ENCODE measurements at places on chromosomes 7 and 10.

DNA sequence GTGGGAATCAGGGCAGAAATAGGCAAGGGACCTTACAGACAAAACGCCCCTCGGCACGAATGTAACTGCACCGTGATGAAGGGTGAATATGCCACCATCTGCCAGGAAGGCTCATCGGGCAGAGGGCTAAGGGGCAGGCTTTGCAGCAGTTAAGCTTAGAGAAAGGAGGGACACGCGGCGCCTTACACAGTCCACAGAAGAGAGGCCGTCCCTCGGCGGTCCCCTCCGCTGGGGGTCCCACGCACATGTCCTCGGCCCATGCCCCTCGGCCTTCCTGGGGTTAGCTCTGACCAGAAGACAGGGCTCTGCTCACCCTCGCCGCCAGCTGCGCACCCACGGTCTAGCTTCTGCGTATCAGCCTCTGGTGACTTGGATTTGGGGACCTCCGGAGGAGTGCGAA lies 141.1 kb downstream of the DYNC2I1 start:
- H3K4me1 ChIP-seq = no peaks in the 10 kb centered on the region
- peaks cover 66% of the 10 kb centered on the region for H3K27me3 ChIP-seq
- H3K4me3 ChIP-seq = no peak overlapping the region

- H3K4me3 ChIP-seq = no peak overlapping the region
- H3K36me3 ChIP-seq = no peaks in the 10 kb centered on the region
- DNase-seq = no peak
- H3K27ac ChIP-seq = peak overlapping the region; percentile 61
Measured at GRCh38 chr10:6052247-6053221, 9.6 kb downstream of the IL2RA start.

DNA sequence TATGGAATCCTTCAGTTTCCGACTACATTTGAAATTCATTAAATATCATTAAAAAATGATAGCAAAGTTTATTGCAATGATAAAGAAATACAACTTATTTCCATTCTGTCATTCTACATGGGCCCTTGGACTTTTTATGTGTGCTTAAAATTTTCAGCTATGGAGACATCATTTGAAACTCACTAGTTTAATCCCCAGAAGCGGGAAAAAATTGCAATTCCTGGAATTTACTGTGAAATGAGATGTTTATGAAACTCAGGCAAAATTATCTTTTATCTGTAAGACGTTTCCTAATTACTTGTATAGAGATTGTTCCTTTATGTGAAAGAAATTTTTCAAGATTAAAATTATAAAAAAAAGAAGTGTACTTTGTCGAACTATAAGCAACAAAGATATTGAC lies 213.4 kb downstream of the PARD3 start:
- no peak overlapping the region for H3K27ac ChIP-seq
- no peak for DNase-seq
- H3K36me3 ChIP-seq = no peaks in the 10 kb centered on the region
- no peak overlapping the region for H3K4me3 ChIP-seq

GRCh38 chr7:29106669-29106988 lies 39.7 kb downstream of the CPVL start:
- peaks cover 6% of the 10 kb centered on the region for H3K4me1 ChIP-seq
- H3K27ac ChIP-seq = no peak overlapping the region
- H3K27me3 ChIP-seq = no peaks in the 10 kb centered on the region
- DNase-seq = no peak

GRCh38 chr10:83492004-83492403 lies 647.3 kb upstream of the GHITM start:
- no peaks in the 10 kb centered on the region for H3K36me3 ChIP-seq
- no peaks in the 10 kb centered on the region for H3K4me1 ChIP-seq
- H3K4me3 ChIP-seq = no peak overlapping the region
- H3K27ac ChIP-seq = no peak overlapping the region

- no peak overlapping the region for H3K4me3 ChIP-seq
- peaks cover 29% of the 10 kb centered on the region for H3K4me1 ChIP-seq
- no peak overlapping the region for H3K27ac ChIP-seq
- DNase-seq = peak; percentile 29
- no peaks in the 10 kb centered on the region for H3K27me3 ChIP-seq
Measured at GRCh38 chr7:107874605-107875446, 16.2 kb upstream of the DLD start.

DNA sequence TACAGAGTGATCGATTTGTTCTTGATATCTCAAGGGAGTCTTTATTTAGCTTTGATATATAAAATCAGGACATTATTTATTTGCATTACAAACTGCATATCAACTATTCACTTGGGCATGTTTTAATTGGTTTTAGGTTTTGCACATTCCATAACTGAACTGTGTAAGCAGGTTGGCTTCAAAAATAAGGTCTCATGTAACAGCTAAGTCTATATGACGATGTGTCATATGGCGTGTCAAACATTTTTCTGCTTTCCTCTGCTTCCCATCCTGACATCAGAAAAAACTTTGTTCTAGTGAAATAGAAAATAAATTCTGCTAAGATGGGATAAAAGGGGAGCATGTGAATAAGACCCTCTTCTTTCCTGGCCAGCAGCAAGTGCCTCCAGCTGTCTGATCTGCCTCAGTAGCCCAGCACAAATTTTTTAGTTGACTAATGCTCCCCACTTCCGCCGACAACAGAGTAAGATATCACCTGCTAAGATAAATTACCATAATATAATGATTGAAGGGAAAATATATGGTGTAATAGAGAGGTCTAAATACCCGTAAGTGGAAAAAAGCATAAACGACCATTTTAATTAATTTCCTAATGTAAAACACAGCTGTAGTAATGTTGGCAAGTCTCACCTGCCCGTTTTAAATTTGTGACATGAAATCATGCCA lies 180.5 kb downstream of the TAX1BP1 start:
- DNase-seq = no peak
- H3K4me3 ChIP-seq = no peak overlapping the region
- no peaks in the 10 kb centered on the region for H3K27me3 ChIP-seq

DNA sequence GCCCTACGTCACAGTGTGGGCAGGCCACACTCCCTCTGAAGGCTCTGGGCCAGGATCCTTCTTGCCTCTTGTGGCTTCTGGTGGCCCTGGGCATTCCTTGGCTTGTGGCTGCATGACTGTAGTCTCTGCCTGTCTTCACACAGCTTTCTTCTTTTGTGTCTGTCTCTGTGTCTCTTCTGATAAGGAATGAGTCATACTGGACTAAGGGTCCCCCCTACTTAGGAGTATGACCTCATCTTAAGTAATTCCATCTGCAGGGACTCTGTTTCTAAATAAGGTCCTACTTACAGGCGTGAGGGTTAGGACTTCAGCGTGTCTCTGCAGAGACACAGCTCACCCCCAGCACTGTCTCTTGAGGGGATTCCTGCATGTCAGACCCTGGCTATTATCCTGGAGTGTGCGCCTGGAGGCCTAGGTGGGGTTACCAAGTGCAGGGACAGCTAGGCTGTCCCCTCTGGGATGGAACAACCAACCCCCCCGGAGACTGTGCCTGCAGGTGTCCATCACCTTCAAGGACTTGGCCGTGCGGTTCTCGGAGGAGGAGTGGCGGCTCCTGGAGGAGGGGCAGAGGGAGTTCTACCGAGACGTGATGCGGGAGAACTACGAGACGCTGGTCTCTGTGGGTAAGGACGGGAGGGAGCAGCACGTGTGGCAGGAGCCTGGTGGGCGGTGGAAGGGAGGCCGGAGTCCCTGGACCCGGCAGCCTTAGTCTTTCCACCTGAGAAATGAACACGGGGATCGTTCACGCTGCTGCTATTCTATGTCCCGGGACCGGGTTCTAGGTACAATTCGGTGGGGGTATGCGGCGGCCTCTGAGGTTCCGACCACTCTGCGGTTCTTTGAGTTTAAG lies 54.1 kb downstream of the ZNF467 start:
- peaks cover 40% of the 10 kb centered on the region for H3K36me3 ChIP-seq
- DNase-seq = no peak
- no peak overlapping the region for H3K27ac ChIP-seq
- peaks cover 10% of the 10 kb centered on the region for H3K4me1 ChIP-seq

- no peaks in the 10 kb centered on the region for H3K27me3 ChIP-seq
- H3K4me1 ChIP-seq = no peaks in the 10 kb centered on the region
- H3K36me3 ChIP-seq = no peaks in the 10 kb centered on the region
Measured at GRCh38 chr7:130397758-130398073, 17.4 kb downstream of the CPA1 start.

- H3K36me3 ChIP-seq = no peaks in the 10 kb centered on the region
- no peak overlapping the region for H3K27ac ChIP-seq
- no peaks in the 10 kb centered on the region for H3K4me1 ChIP-seq
- no peaks in the 10 kb centered on the region for H3K27me3 ChIP-seq
- H3K4me3 ChIP-seq = no peak overlapping the region
Measured at GRCh38 chr10:68046642-68047041, 28.4 kb downstream of the HERC4 start.

GRCh38 chr10:69912589-69912988 lies 110.9 kb downstream of the COL13A1 start:
- peaks cover 11% of the 10 kb centered on the region for H3K27me3 ChIP-seq
- H3K36me3 ChIP-seq = no peaks in the 10 kb centered on the region
- DNase-seq = no peak
- H3K4me3 ChIP-seq = no peak overlapping the region
- no peak overlapping the region for H3K27ac ChIP-seq
- H3K4me1 ChIP-seq = peaks cover 3% of the 10 kb centered on the region

- H3K4me1 ChIP-seq = no peaks in the 10 kb centered on the region
- no peaks in the 10 kb centered on the region for H3K27me3 ChIP-seq
- no peaks in the 10 kb centered on the region for H3K36me3 ChIP-seq
- DNase-seq = no peak
Measured at GRCh38 chr10:90592638-90593302, 265.1 kb downstream of the HTR7 start.

GRCh38 chr7:71679480-71679879 lies 547.5 kb downstream of the GALNT17 start:
- DNase-seq = no peak
- no peak overlapping the region for H3K4me3 ChIP-seq
- no peak overlapping the region for H3K27ac ChIP-seq
- no peaks in the 10 kb centered on the region for H3K4me1 ChIP-seq
- H3K36me3 ChIP-seq = no peaks in the 10 kb centered on the region

DNA sequence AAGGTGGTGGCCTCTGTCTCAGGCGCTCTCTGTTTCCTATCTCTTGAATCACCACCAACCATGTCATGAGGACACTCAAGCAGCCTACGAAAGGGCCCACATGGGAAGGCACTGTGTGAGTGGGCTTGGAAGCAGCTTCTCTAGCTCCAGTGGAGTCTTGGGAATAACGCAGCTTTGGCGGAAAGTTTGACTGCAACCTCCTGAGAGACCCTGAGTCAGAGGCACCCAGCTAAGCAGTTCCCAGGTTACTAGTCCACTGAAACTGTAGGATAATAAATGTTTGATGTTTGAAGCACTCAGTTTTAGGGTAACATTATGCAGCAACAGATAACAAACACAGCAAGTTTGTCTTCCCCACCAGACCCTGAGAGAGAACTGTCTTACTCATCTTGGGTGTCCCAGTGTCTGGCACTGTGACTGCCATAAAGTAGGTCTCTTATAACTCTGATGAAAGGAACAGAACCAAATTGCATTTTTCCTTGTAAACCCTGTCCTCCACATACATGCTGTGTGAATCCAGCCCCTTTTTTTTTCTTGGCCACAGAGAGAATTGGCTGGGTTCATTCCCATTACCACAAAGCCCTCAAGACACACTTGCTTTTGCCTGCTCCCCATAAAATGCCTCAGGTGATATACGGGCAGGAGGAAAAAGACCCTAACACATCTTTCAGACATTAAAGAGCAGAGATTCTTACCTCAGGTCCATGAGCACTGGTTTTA lies 185.5 kb downstream of the ZNF365 start:
- H3K27ac ChIP-seq = no peak overlapping the region
- no peaks in the 10 kb centered on the region for H3K4me1 ChIP-seq
- no peak for DNase-seq
- no peak overlapping the region for H3K4me3 ChIP-seq
- H3K27me3 ChIP-seq = no peaks in the 10 kb centered on the region

DNA sequence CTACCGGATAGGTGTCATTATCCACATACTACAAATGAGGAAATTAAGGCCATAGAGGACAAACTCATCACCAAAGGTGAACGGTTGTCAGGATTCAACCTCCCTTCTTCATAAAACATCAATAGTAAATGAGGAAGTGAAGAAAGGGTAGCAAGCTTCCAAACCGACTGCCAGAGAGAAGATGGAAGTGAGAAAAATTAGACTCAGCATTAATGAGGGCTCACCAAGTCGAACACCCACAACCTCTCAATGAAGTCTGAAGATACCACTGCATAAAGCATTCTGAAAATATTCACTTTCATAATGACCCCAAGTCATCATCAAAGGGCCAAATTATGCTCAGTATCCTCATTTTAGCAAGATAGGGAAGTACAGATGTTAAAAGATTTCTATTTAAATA lies 29.6 kb downstream of the ABCB4 start:
- no peaks in the 10 kb centered on the region for H3K4me1 ChIP-seq
- DNase-seq = no peak
- H3K27ac ChIP-seq = no peak overlapping the region

GRCh38 chr7:154679379-154680053 lies 323.4 kb downstream of the PAXIP1 start:
- H3K4me3 ChIP-seq = no peak overlapping the region
- DNase-seq = no peak
- H3K27ac ChIP-seq = no peak overlapping the region
- H3K36me3 ChIP-seq = no peaks in the 10 kb centered on the region
- no peaks in the 10 kb centered on the region for H3K4me1 ChIP-seq
- H3K27me3 ChIP-seq = no peaks in the 10 kb centered on the region

GRCh38 chr7:112494656-112495055 lies 13.9 kb downstream of the LSMEM1 start:
- peaks cover 6% of the 10 kb centered on the region for H3K36me3 ChIP-seq
- no peaks in the 10 kb centered on the region for H3K4me1 ChIP-seq
- H3K4me3 ChIP-seq = no peak overlapping the region
- H3K27ac ChIP-seq = no peak overlapping the region

GRCh38 chr7:142854372-142855113 lies at the start of gene EPHB6:
TSS of gene EPHB6 (plus strand) at chr7:142855076. CDS start at chr7:142863228, 8,152 bp downstream.
- H3K27me3 ChIP-seq = peaks cover 12% of the 10 kb centered on the region
- H3K4me1 ChIP-seq = no peaks in the 10 kb centered on the region
- H3K36me3 ChIP-seq = no peaks in the 10 kb centered on the region
- H3K27ac ChIP-seq = peak within 1 kb of the TSS; percentile 53
- H3K4me3 ChIP-seq = peak within 1 kb of the TSS; percentile 68

DNA sequence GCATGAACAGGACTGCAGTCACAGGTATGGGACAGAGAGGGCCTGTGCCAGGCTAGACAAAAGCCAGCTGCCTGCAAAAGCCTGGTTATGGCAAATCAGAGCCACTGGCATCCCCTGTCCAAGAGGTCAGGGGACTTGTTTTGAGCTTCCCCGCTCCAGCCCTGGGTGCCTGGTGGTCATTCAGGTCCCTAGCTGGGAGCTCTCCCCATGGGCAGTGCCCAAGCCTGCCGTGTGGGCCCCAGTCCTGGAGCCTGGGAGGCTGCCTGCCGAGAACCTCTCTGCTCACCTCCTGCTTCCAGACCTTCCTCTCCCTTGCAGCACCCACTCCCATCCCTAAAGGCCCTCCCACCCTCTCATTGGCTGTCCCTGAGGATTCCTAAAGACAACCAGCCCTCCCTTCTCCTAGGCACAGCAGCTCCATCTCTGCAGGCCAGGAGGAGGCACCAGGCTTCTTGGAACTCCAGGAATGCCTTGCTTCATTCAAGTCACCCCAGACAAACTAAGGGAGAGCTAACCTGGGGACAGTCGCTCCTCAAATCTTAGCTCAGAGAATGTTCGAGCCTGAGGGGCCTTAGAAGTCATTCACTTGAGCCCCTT lies 150.6 kb downstream of the C10orf105 start:
- no peaks in the 10 kb centered on the region for H3K36me3 ChIP-seq
- H3K4me1 ChIP-seq = no peaks in the 10 kb centered on the region
- H3K27me3 ChIP-seq = no peaks in the 10 kb centered on the region
- H3K4me3 ChIP-seq = no peak overlapping the region
- no peak for DNase-seq

GRCh38 chr7:148041156-148041555 lies 549.4 kb upstream of the C7orf33 start:
- H3K36me3 ChIP-seq = no peaks in the 10 kb centered on the region
- no peak for DNase-seq
- H3K27me3 ChIP-seq = no peaks in the 10 kb centered on the region
- no peak overlapping the region for H3K27ac ChIP-seq
- H3K4me1 ChIP-seq = no peaks in the 10 kb centered on the region
- H3K4me3 ChIP-seq = no peak overlapping the region

Measured in left lung (tissue), 14 donors.